ENCODE measurements at places on chromosomes 16 and 17. TPM values are rescaled to one million over a fixed set of nuclear protein-coding genes. Genes with fewer than 3 reads are reported as not detected.

DNA sequence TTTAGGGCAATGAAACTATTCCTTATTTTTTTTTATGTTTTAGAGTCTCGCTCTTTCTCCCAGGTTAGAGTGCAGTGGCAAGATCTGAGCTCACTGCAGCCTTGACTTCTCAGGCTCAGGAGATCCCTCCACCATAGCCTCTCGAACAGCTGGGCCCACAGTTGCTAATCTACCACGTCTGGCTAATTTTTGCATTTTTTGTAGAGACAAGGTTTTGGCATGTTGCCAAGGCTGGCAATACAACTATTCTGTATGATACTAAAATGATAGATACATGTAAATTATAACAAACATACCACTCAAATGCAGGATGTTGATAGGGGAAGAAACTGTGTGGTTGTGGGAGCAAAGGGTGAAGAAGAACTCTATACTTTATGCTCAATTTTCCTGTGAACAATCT lies 401.3 kb downstream of the ZFHX3 start:
- no peak for DNase-seq
- H3K27ac ChIP-seq: no peak overlapping the region
- no peaks in the 10 kb centered on the region for H3K36me3 ChIP-seq
- no peak overlapping the region for H3K4me3 ChIP-seq
- no peaks in the 10 kb centered on the region for H3K27me3 ChIP-seq
- H3K4me1 ChIP-seq: no peaks in the 10 kb centered on the region

- H3K27me3 ChIP-seq: no peaks in the 10 kb centered on the region
- H3K36me3 ChIP-seq: peaks cover 3% of the 10 kb centered on the region
- no peak overlapping the region for H3K27ac ChIP-seq
- no peak for DNase-seq
Observed at GRCh38 chr16:57444711-57445110, 2.5 kb downstream of the CIAPIN1 start.

DNA sequence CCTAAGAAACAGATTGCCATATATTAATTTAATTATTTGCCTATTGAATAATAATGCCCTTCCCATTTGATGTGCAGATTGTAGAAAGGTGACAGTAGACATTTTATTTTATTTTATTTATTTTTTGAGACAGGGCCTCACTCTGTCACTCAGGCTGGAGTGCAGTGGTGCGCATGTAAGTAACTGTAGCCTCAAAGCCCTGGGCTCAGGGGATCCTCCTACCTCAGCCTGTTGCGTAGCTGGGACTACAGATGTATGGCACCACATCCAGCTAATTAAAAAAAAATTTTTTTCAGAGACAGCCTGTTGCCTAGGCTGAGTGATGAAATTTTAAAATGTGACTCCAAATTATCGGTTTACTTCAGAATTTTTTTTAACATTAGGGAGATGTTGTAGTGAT lies 1110.0 kb upstream of the EEF2KMT start:
- H3K36me3 ChIP-seq: no peaks in the 10 kb centered on the region
- no peak overlapping the region for H3K27ac ChIP-seq
- no peaks in the 10 kb centered on the region for H3K4me1 ChIP-seq
- no peak overlapping the region for H3K4me3 ChIP-seq

- H3K27ac ChIP-seq: no peak overlapping the region
- H3K27me3 ChIP-seq: no peaks in the 10 kb centered on the region
- no peaks in the 10 kb centered on the region for H3K36me3 ChIP-seq
- H3K4me1 ChIP-seq: peaks cover 7% of the 10 kb centered on the region
- no peak for DNase-seq
- no peak overlapping the region for H3K4me3 ChIP-seq
Observed at GRCh38 chr16:15913046-15913698, 24.8 kb upstream of the CEP20 start.

DNA sequence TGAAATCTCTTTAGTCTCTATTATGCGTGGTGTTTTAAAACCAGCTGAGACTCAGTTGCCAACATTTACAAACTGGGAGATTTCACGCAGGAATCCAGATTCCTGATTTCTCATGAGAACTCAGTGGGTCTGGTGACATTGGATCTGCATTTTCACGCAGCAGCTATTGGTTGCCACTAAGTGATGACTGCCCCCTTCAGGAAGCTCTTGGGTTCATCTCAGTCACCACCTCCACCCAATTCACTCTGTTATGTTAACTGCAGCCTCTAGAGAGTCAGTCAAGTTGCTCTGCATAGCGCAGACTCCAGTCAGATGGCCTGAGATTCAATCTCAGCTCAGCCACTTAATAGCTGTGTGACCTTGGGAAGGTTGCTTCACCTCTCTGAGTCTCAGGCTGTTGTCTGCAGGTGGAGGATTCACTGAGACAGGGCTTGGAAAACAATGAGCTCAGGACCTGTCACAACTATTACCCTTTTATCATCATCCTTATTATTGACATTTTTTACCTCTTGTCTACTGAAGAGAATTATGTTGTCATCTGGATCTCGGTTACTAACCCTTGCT lies 6.4 kb downstream of the SHISA9 start:
- no peaks in the 10 kb centered on the region for H3K36me3 ChIP-seq
- peak; percentile 4 for DNase-seq
- H3K4me1 ChIP-seq: no peaks in the 10 kb centered on the region

GRCh38 chr16:1378087-1378803 lies 26.5 kb downstream of the GNPTG start:
- DNase-seq: no peak
- H3K27me3 ChIP-seq: no peaks in the 10 kb centered on the region
- peaks cover 27% of the 10 kb centered on the region for H3K36me3 ChIP-seq
- no peak overlapping the region for H3K4me3 ChIP-seq
- peaks cover 19% of the 10 kb centered on the region for H3K4me1 ChIP-seq

Gene NIP7
- 37.7 TPM for total RNA-seq

Gene TMC7
- total RNA-seq: not detected

Gene GCGR
- not detected for total RNA-seq

Gene DOC2B
- 0.20 TPM for total RNA-seq

Gene TTLL6
- total RNA-seq: not detected

Data from natural killer cell (primary cell).